COR-L47 (cell line): ENCODE measurements at places on chromosomes 13 and 19.

- no peak for DNase-seq
Observed at GRCh38 chr19:52473655-52474350, 20.4 kb downstream of the ZNF578 start.

DNA sequence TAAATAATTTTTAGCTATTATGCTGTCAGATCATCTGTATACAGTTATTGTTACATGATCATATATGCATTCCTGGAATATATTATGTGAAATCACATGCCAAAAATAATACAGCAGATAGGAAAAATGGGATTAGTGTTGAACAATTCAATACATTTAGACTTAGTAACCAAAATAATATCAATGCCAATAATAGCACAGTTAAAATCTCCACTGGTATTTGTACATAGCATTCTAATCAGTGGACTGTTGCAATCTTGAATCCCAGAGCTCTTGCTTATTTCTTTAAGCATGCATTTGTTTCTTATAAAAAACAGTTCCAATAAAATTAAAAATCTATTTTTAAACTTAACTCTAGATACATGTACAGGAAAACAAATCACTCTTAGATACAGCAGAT, 2772.2 kb downstream of the PCDH9 start:
- DNase-seq, result no peak

DNA sequence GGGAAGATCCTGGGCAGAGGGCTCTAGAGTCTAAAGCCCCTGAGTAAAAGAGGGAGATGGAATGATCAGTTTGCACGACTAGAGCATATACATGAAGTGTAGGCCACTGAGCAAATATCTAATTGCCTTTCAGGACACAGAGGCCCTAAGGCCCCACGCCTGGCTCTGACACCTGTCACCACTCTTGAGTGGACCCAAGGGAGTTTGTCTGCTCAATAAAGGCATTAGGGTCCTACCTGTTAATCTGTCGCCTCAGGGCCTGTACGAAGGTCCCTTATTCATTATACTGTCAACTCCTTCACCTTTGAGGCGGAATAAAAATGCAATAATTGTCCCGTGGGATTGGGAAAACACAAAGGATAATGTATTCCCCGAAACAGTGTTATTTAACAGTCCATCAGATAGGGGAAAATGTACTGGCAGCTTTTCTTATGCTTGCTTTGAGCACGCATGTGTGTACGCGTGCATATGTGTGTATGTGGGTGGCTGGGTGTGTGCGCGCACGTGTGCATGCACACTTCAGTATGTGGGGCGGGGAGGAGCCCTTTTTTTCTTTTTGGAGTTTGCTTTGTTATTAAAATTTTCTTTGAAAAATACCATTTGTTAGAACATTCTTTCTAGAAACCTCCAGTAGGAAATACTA, 161.8 kb upstream of the SERP2 start:
- DNase-seq, result no peak

DNA sequence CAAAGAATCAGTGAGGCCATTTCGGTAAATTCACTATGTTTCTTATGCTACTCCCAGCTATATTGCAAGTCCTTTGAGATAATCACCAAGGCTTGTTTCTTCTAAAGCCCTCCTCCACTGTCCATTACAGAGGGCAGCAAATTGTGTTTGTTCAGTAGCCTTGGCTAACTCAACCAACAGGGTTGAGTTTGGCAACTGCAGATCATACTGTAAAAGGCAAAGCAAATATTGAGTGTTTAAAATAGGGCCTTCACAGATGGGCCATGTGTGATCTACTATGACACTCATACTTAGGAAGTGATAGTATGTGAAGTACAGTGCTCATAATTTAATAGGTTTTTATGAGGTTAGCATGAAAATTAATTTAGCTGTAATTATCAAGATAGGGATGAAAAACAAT, 171.3 kb downstream of the DACH1 start:
- no peak for DNase-seq

- DNase-seq, result no peak
Observed at GRCh38 chr13:43171489-43171888, 148.1 kb downstream of the DNAJC15 start.

DNA sequence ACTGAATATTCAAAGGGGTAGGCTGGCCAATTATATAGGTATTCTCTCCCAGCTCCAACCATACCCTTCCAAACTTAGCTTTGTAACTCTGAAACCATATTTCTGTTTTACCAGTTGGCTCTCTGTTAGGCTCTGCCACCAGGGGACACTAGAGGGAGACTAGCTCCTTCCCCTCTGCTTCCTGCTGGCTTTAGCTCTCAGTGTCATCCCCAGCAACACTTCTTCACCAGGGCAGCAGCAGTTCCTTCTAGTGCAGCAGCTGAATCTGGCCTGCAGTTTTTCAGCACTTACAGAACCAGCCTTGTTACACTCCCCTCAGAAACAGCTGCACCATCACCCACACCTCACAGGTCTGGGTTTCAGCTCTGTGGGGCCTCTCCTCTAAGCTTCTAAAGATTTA, 51.0 kb upstream of the DOCK9 start:
- no peak for DNase-seq

DNA sequence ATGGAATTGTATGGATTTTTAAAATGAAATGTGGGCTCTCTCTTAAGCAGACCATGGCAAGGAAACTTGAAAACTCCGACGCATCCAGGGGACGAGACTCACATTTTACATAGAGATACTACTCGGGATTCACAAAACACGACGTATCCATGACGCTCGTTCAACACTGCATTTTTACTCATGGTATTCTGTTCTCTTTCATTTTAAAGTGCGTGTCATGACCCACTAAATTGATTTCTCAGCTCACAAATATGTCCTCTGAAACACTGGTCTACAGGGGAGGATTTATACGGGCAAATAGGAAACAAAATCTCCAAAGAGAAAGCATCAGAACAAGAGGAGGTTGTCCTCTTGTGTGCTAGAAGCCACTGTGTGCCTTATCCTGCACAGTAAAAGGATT, 523.5 kb downstream of the MYO16 start:
- DNase-seq, result no peak

- no peak for DNase-seq
Observed at GRCh38 chr13:45301263-45301662, 39.7 kb downstream of the TPT1 start.

DNA sequence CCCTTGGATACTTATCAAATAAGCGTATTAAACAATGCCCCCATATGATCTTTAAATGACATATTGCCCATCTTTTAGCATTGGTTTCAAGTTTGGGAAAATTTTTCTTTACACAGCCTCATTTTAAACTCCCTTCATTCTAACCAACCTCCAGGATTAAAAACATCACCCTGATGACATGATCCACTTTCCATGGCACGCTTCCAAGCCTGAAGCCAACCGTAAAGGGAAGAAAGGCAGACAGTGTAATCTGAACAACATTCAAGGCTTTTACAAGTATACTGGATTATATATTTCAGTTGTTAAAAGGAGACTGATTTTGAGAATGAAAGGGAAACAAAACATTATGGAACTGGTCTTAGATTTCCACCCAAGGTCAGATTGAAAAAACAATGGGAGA, 1721.9 kb downstream of the OLFM4 start:
- no peak for DNase-seq

DNA sequence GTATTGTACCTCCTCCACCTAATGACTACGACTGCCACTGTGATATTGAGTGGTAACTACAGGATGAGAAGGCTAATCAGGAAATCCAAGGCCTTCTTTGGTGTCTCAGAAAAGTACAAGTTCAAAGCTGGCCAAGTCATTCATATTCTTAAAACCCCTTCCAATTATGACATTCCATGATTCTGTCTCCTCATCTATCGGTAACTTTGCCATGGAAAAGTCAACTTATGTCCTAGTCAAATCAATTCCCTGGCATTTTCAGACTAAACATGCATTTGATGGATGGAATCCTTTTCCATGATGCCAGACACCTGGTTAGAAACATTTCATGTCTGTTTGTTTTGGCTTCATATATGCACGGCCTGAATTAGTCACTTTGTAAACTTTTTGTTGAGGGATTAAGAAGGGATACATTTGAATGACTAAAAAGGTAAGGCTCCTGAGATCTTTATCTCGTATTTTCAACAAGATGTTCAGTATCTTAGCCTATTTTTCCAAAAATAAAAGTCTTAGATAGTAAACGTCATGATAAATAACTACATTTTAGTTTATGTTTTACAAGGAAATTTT, 186.5 kb downstream of the NHLRC3 start:
- DNase-seq, result no peak

- DNase-seq, result no peak
Observed at GRCh38 chr19:8148410-8149260, 757 bp downstream of the FBN3 start.

DNA sequence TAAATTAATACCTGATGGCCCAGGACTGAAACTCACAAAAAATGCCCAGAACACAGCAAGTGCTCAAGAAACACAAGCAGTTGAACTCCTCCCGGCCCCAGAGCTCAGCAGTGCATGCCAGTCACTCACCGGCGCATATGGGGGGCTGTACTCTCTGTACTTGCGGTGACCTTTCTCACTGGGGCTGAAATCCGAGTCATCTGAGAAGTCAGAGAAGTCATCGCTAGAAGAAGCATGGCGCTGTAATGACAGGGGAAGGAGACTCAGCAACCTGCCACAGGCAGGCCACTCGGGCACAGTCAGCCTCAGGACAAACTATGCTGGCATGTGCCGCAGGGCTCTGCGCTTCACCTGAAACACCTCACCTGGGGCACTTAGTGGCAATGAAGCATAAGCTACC, 19.7 kb downstream of the ZC3H4 start:
- no peak for DNase-seq

DNA sequence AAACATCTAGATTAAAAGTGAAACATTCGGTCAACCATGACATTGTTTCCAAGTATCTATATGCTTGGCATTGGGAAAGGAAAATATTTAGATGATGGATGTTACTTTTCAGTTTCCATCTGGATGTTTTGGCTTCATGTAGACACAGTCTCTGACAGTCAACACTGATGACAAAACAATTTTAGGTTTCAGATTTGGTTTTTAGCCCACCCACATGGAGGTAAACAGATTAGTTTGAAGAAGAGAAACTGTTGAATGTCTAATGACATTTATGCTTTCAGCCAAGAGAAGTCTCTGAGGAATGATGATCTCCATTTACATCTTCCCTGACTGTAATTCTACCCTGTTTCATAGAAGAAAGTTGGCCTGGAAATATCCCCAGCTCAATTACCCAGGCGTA, 379.1 kb downstream of the SLITRK6 start:
- no peak for DNase-seq

GRCh38 chr13:39779337-39780265, 124.1 kb downstream of the COG6 start:
- DNase-seq, result no peak

DNA sequence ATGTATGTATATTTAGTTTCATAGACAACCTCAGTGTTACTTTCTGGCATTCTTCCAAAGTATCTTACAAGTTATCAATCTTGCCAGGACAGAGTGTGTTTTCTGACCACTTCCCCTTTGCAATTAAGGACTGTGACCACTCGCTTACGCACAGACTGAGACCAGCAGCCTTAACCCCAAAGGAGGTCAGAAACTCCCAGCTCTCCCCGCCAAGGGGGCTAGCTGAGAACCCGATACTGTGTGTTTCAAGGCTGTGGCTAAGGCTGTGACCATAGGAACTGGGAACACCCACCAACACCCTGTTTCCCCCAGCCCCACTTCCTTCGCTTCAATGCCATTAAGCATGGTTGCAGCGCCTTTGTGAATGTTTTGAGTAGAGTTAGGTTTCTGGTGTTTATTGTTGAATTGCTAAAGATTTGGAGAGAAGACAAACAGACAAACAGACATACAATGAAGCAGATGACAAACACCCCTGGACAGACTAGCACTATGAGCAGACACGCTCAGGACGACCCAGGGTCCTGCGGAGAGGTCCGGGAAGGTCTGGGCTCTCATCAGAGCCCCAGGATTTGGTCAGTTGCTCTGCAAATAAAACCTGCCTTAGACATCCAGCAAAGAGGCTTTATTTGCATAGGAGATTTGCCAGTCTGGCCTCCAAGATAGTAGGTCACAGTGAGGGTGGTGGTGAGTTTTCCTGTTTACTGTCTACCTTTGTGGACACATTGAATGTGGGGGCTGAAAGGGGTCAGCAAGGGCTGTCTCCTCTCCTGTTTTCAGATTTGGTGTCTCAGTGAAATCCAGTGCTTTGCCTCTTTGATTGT, 25.0 kb upstream of the TNFSF11 start:
- no peak for DNase-seq

DNA sequence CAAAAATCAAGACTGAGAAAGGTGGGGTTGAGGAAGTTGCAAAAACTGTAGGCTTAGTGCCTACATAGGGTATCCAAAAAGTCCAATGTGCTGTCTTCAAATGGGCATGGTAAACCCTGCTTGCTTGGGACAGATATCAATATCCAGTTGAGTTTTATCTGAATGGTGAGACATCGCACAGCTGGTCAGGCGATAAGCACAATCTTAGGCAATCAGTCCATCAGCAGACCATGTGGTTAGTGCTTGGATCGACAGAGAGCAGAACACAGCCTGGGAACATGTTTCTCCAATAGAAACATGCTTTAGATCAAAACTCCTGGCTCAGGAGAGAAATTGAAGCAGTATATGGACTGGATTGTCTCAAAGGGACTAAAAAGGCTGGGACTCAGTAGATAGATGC, 151.3 kb upstream of the IPO5 start:
- no peak for DNase-seq

GRCh38 chr19:2252055-2252796, 3.1 kb downstream of the AMH start:
- DNase-seq, result no peak

- no peak for DNase-seq
Observed at GRCh38 chr13:23901365-23901764, 4.1 kb upstream of the C1QTNF9B start.

GRCh38 chr19:49413348-49413747, 9.9 kb downstream of the PTH2 start:
- DNase-seq, result peak; percentile 71

DNA sequence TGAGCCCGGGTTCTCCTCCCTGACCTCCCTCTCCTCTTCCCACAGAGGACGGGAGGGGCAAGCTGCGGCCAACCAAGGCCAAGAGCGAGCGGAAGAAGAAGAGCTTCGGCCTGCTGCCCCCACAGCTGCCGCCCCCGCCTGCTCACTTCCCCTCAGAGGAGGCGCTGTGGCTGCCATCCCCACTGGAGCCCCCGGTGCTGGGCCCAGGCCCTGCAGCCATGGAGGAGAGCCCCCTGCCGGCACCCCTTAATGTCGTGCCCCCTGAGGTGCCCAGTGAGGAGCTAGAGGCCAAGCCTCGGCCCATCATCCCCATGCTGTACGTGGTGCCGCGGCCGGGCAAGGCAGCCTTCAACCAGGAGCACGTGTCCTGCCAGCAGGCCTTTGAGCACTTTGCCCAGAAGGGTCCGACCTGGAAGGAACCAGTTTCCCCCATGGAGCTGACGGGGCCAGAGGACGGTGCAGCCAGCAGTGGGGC, 162.2 kb downstream of the KDM4B start:
- no peak for DNase-seq

- DNase-seq, result no peak
Observed at GRCh38 chr13:77986713-77987112, 68.1 kb upstream of the EDNRB start.

DNA sequence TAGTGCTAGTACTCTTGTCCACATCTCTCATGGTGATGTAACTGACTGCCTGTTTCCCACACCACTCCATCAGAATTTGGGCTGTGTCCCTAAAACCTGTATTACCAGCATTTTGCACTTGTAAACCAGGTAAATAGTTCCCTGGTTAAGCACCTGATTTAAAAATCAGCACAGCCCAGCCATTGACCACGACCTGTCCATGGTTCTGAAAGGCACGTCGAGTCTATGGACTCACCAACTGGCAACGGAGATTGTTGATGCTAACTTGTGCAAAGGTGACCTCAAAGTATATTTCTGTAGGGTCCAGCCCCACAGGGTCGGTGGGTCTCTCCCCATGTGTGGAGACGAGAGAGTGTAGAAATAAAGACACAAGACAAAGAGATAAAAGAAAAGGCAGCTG, 46.7 kb upstream of the ZNF835 start:
- no peak for DNase-seq

GRCh38 chr13:43014162-43014561, 9.2 kb upstream of the DNAJC15 start:
- DNase-seq, result peak; percentile 71
